ENCODE measurements at places on chromosomes 2 and 18.

GRCh38 chr2:173187941-173188788, 112.5 kb downstream of the MAP3K20 start:
- no peak for DNase-seq

DNA sequence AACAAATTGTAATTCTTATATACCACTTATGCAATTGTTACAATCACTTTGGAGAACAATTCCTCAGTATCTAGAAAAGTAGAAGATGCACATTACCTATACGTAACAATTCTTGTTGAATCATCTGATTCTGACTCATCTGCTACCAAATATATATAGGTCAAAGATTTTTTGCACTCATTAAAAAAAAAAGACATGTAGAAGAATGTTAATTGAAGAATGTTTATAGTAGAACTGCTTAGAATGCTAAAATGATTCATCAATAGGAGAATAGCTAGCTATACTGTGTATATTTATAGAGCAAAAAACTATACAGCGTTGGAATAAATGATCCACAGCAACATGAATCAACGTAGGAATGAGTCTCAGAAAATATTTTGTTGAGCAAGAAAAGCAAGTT, 29.5 kb upstream of the STAT1 start:
- DNase-seq = no peak

- no peak for DNase-seq
Observed at GRCh38 chr2:199663157-199663556, 187.8 kb downstream of the FTCDNL1 start.

DNA sequence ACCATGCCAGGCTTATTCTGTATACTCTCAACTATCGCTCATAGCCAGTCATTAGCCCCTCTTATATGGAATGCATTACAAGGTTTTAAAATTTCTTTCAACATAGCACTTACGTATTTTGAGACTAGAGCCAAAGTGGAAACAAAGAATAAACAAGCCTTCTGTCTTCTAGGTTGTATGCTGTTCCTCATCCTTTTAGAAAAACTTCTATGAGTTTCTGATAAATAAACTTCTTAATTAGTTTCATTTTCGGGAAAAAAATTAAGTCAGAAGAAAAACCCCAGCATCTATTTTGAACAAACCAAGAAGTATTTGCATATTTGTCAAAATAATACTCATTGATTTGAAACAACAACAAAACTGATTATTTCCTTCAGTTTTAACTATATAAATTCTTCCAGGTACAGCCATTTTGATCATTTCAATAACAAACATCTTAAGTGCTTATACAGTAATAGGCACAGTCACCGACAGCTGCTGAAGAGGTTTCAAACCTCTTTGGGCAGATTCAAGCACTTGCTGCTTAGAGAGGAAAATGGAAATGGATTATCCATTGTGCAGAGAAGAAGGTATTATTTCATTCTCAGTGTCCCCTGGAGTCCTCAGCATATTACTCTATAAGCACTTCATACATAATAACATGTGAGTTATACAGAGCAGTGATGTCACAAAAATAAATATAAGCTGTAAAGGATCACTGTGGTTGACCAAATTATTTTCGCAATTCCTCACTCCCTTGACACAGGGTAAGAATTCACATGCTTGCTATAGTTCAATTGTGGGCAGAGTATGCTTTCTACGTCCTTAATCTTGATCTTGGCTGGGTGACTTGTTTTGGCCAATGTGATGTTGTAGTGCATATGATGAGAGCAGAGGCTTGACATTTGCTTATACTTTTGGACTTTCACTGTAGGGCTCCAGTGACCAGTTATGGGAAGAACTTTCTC, 833.8 kb downstream of the TRIB2 start:
- DNase-seq = no peak

DNA sequence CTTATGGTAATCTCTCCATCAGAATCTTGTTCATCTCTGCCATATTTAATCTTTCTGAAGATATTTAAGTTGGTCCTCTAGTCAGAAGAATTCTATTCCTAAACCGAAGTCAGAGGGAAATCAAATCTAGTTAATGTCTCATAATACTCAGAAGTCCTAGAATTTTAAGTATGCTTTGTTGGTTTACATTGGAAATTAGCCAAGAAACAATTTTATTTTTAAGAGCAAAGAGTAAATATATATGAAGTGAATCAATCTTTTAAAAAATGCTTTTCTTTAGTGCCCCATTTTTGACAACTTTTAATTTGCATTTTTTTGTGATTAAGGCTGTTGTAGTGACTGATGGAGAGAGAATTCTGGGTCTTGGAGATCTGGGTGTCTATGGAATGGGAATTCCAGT, 38.1 kb downstream of the ME2 start:
- no peak for DNase-seq

DNA sequence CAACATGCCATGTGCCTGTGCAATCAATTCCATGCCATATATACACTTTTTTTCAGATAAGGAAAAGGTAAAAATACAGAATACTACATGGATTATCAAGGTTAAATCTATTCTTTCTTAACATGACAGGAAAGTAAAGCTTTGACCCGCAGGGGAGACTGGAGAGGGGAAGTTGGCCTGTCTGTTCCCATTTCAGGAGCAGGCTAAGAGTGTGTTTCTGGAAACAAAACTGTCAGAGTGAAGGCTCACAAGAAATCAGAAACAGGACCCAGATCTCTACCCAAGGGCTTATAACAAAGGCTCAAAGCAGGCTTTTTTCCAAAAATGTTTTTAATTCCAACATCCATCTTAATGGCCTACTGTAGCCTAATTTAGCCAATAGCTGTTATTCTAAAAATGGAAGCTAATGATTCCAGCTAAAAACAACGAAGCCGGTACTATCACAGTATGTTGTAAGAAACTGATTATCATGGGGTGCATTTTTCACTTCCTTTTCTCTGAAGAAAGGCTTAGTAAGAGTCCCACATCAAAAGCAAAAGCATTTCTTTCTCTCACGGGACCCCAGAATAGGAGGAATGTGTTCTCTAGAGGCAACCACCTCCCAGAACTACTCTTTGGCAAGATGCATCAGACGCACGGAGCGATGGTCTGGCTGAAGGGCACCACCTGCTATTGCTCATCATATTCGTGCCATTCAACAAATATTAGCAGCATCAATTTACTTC, 41.4 kb downstream of the FECH start:
- no peak for DNase-seq

DNA sequence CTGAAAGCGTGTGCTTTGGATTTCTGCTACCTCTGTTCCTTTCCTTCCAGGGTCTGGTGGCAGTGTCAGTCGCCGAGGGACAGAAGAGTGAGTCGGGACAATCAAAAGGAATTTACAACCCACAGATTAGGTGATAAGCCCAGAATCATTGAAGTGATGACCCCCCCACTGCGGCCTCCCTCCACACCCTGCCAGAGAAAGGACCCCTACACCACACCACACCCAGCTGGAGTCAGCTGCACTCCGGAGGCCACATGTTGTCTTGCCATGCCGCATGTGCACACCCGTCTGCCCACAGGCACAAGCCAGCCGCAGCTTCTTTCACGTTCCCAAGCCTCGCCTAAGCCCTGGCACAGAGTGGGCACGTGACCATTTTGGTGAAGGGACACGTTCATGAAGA, 366.8 kb upstream of the SALL3 start:
- DNase-seq = no peak

- no peak for DNase-seq
Observed at GRCh38 chr2:203722411-203722810, 16.0 kb downstream of the CD28 start.

- no peak for DNase-seq
Observed at GRCh38 chr2:171566057-171566456, 43.8 kb downstream of the CYBRD1 start.

DNA sequence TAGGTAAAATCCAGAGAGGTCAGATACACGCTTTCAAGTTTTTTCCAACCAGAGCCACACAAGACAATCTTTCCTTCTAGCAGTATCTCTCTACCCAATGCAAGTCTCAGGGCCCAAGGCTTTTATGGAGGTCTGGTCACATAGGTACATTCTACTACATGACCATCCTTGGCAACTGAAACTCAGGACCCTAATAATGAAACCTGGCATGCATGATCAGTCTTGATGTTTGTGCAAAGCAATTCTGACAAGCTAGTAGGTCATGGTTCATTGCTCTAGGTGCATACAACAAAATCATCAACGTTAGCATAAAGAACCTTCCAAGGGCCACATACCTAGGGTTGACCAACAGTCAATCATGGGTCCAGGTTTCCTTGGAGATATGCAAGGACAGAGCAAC, 33.2 kb upstream of the CCDC88A start:
- no peak for DNase-seq

DNA sequence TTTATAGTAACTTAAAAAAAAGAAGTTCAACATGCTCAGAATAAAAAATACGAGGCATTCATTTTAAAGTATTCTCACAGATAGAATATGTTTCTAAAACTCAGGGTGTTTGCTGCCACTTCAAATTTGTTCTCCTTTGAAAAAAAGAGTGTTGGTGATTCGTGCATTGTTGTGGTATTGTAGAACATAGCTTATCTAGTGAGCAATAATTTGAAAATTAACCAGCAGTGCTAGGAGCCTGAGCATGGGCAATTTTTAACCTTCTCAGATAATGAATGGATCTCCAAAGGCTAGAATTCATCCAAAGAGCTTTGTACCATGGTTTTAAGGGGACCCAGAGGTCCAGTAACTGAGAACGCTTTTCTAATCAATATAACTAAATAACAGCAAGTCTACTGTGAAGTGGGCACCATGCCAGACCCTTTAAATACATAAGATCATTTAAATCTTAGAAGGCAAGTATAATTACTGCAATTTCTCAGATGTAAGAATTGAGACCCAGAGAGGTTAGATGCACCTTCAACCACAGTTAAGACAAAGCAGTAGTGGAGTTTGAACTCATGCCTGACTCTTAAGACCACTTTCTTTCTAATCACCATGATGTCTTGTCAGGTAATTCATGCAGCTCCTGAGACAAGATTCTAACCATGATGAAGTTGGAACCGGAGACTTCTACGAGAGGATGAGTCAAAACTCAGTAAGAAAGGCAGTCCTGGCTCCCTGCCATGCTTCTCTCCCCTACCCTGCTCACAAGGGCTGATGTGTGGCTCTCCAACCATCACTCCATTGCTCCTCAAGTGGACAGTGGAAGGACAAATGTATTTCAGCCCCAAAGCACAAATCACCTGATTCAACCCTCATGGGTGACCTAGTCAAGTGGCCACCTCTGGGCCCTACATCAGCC, 3.4 kb downstream of the CYRIA start:
- DNase-seq = no peak

GRCh38 chr2:172551271-172551670, 4.6 kb upstream of the PDK1 start:
- DNase-seq = no peak

DNA sequence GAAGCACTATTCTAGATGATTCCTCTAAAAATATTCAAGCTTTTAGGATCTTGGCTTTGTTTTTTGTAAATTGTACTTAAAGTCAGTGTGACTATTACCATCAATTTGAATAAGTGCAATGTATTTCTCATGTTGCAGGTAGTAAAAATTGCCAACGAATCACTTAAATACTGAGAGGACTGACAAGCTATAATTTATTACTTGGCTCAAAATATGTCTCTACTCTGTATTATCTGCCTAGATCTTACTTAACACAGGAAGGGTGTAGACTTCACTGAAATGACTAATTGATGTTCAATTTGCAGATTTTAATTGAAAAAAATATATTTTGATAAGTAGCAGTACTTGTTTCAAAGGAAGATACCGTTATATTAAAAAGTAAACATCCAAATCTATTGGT, 202.3 kb downstream of the SLC8A1 start:
- no peak for DNase-seq

DNA sequence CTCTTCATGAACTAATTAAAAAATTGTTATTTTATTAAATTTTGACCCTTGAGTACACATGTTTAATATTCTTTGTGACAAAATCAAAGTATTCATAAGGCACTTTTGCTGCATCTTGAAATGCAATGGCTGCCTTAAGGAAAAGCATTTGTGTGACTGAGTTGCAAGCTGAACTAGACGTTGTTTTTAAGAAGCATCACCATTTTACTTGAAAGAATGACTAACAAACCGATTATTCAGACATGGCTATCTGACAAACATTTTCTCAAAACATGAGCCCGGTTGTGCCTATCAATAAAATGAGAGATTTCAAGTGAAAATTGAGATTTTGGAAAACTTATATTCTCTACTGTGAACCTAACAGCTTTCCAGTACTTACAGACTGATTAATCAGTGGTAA, 2.8 kb downstream of the GCFC2 start:
- no peak for DNase-seq

- DNase-seq = no peak
Observed at GRCh38 chr2:101107241-101107640, 43.9 kb downstream of the TBC1D8 start.

DNA sequence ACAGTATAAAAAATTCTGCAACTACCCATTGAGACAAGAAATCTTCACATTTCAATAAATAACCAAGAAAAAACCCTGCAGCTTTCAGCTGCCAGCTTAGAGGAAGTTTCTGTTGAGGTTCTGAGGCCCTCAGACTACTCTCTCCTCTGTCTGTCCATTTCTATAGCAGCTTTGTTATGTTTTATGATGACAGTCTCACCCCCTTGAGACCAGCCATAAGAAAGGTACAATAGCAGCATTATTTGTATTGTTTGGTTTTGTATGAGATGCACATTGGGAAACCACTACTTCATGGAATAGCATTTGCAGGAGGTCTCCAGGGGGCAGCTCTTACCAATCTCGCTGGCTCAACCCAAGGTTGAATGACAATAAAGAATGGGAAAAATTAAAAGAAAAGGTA, 334.6 kb upstream of the VRK2 start:
- no peak for DNase-seq

GRCh38 chr18:63314062-63314790, 5.3 kb downstream of the BCL2 start:
- no peak for DNase-seq

- no peak for DNase-seq
Observed at GRCh38 chr2:175048275-175048674, 43.1 kb upstream of the CHN1 start.

DNA sequence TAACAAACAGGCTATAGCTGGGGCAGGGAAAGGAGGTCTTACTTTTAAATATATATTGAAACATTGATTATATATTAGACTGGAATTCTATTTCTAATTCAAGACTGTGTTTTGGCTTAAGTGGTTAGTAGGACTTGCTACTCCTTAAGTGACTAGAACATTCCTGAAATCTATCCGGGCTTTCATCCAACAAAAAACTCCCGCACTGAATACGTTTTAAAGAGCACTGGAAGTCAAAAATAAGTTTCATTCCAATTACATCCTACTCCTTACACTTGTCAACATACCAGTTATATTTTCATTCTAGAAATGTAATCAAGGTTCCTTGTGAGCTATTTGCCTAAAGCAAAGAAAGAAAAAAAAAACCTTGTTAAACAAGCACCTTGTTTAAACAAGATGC, 204.6 kb downstream of the SP3 start:
- DNase-seq = no peak

GRCh38 chr18:61281431-61281830, 51.8 kb upstream of the CDH20 start:
- no peak for DNase-seq

GRCh38 chr2:33209976-33210375, 263.2 kb downstream of the LTBP1 start:
- DNase-seq = no peak

- DNase-seq = no peak
Observed at GRCh38 chr2:29259221-29259620, 144.0 kb downstream of the CLIP4 start.
